ENCODE measurements at places on chromosomes 3 and 15.

DNA sequence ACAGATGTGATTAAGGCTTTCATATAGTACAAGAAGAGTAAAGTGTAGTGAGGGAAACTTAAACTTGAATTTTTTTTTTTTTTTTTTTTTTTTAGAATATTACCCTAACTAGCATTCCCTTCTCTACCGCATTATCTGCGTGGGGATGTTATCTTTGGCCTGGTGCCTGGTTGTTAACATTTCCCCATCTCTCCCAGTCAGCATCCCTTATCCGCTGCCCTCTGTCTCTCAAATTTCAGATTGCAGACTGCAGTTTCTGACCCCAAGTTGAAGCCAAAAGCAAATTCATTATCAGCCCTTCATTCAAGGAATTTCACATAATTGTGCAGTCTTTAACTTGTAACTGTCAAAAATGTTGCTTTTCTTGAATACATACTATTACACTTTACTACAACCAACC lies 353.0 kb downstream of the PLOD2 start:
- no peak for DNase-seq

DNA sequence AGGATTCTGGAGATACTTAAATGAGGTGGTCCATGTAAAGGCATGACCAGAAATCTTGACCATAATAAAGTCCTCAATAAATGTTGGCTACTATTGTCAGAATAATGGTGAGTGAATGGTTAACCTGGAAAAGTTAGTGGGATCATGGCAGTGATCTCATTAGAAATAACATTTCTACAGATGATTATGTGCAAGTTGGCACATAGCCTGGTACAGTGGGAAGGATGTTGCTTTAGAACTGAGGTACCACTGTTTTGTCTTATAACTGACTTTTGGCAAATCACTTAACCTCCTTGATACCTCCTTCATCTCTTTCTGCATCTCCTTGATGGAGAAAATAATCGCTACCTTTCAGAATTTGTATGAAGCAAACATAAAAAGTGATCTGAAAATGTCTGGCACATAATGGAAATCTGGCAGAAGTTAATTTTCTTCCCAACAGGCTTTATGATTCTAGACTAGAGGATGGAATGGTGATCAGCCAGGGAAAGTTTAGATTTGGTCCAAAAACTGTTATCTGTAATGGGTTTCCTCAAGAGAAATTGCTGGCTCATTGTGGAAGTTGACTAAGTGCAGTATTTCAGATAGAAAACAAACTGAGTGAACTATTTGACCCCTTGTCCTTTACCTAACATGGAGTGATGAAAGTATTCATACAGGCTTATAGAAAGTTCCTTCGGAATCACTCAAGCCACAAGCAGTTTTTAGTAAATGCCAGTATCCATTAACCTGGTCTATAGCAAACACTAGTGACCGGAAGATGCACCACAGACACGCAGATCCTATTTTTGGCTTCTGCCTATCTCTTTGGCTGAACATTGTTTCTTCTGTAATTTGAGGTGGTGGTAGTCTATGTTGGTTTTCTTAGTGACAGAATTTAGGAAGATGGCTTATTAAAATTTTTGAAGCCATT lies 449.6 kb upstream of the TGFBR2 start:
- no peak for DNase-seq

DNA sequence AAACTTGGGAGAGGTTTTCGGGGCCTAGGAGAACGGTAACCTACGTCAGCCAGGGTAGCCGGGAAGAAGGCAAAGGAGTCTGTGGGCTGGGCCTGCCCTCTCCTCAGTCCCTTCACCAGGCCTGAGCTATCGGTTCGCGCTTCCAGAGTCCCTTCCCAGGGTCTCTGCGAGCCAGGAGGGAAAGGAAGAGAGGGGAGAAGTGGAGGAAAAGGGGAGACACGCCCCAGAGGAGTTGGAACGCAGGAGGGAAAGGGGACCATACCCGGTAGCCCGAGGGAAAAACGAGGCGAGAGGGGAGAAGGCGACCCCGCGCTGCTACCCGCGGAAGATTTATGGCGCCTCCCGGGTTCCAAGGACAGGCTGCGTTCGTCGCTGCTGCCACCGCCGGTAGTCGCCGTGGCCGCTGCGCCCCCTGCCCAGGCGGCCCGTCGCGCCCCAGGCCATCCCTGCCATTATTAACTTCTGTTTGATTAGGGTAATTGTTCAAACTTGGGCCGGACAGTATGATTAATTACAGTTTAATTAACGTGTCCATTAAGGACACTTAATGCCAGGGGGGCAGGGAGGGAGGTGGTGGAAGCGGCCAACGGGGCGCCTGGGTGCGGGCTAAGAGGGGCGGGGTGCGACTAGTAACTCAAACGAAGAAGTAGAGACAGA lies 3.4 kb upstream of the SKOR1 start:
- no peak for DNase-seq

DNA sequence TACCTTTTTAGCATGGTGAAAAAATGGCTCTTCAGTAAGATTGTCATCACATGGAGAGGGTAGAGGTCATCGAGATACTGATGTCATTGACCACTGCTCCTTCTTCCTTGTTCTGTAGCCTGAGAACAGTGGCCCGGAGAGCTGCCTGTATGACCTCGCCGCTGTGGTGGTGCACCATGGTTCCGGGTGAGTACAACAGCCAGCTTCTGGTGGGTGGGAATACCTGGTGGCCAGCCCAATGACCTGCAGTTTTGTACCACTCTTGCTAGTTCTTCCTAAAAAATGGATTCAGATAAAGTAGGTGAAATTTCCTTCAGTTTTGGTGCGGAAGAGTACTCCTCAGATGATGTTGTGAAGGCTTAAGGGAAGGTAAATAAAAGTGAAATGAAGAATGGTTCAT lies 8.4 kb upstream of the FBXL22 start:
- DNase-seq: no peak

GRCh38 chr3:157443905-157444796 lies 7.5 kb downstream of the PTX3 start:
- no peak for DNase-seq

- no peak for DNase-seq
Measured at GRCh38 chr15:22253676-22254408, 173.5 kb downstream of the OR4M2 start.

DNA sequence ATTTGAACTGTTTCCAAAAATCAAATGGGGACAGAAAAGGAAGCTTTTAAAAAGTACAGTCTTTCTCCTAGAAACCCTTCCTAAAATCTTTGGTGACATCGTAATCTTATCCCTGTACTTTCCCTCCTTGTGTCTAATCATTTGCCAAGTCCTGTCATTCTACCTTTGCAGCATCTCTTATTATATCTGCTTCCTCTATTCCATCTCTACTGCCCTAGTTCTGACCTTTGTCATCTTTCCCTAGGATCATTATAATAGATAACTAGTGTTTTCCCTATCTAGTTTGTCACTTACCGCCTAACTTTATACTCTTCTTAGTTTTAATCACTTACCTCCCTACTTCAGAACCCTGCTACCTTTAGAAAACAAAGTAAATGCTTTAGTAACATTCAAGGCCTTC lies 11.6 kb downstream of the USP8 start:
- DNase-seq: no peak

DNA sequence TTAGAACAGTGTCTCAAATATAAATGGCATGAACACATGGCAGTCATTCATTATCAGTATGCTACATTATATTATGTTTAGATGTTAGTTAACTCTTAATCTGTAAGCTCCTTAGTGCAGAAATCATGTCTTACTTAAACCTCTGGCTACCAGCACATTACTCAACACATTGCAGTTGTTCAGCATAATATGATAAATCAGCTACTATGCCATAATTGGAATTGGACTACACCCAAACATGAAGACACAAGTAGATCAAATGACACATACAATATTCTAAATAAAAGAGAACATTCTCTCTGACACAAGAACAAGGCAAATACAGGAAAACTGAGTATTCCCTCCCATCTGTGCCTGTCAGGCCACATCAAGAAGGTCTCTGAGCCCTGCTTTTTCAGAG lies 116.1 kb downstream of the PCCB start:
- DNase-seq: no peak

DNA sequence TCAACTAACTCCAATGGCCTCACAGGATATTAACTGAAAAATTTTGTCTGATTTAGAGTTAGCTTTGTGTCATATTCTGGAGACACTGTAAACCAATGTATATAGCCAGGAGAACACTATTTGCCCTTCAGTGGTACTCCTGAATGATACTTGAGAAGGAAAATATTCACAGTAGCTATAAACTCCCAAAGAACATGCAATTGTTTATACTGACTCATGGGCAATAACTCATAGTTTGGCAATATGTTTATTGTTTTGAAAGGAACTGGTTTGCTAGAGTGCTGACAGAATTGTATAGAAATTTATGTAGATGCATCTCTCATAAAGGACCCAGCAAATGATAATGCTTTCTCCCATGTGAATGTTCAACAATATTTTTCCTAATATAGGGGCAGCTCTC lies 537.6 kb downstream of the PLOD2 start:
- DNase-seq: no peak

GRCh38 chr3:140355481-140355880 lies 322.4 kb upstream of the TRIM42 start:
- no peak for DNase-seq

- no peak for DNase-seq
Measured at GRCh38 chr3:50015918-50016317, 72.8 kb upstream of the RBM5 start.

DNA sequence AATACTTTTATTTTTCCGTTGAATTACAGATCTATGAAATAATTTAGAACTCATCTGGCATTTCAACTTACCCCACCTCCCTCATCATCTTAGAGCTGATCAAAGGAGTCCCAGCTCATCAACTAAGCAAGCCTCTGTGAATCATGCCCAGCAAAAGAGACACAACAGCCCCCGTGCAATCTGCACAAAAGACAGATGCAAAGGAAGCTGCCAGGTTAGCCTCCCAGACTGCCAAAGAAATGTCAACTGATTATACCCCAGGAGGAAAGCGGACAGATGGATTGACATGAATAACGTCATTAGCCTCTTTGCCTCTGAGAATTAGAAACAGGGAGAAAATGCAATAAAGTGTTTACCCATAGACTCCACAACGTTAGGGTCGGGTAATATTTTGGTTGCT lies 75.0 kb downstream of the GABRB3 start:
- DNase-seq: no peak

DNA sequence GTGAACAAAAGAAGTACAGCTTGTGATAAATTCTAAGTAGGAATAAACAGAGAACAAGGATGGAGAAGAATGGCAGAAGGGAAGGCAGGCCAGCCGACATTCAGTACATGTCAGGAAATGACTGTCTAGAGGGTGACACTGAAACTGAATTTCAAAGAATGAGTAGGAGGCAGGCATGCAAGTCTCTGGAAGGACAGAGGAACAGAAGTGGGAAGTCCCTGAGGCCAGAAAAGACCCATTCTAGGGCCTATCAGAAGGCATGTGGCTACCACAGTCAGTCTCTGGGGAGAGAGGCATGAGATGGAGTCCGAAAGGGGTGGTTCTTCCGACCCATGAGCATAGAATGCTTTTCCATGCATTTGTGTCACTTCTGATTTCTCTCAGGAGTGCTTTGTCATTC lies 243.5 kb upstream of the UBE2E2 start:
- no peak for DNase-seq

- DNase-seq: no peak
Measured at GRCh38 chr15:70526221-70526973, 237.0 kb downstream of the UACA start.

DNA sequence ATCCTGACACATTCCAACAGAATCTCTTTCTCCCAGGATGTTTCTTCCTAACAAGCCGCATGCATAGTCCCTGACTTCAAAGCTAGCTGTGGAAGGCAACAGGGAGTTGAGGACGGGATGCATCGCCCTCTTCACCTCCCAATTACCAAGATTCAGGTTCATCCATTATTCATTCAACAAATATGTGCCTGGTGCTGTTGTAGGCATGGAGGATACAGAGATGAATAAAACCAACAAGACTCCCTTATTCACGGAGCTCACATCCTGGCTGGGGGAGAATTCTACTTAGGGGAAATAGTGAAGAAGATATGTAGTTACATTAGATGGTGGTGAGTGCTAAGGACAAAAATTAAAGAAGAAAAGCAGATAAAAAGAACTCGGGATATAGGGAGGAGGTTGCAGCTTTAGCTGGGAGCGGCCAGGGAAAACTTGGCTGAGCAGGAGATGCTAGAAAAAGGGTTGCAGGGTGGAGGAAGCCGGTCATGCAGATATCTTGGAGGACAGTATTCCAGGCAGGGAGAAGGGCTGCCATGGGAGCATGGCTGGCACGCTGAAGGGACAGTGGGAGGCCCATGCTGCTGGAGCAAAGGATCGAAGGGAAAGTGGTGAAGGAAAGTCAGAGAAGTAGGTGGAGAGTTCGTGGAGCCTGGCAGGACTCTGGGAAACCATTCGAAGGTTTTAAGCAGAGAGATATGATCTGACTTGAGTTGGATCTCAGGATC lies 5.0 kb downstream of the ITGB5 start:
- DNase-seq: no peak

DNA sequence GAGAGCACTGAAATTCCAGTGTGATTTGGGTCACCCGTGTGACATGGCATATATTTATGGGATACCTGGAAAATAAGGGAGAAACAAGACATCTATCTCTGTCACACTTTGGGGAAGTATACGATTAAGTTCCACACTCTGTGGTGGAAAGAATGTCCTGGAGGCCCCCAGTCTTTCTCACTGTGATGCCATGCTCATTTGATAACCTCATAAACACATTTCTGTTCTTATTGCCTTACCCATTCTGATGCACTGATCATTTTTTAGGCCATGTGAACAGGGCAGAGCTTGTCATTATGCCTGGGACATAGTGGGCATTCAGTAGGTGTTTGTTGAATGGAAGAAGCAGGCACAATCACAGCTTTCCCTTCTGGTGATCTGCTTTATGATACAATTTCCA lies 349.4 kb upstream of the TPRG1 start:
- no peak for DNase-seq

DNA sequence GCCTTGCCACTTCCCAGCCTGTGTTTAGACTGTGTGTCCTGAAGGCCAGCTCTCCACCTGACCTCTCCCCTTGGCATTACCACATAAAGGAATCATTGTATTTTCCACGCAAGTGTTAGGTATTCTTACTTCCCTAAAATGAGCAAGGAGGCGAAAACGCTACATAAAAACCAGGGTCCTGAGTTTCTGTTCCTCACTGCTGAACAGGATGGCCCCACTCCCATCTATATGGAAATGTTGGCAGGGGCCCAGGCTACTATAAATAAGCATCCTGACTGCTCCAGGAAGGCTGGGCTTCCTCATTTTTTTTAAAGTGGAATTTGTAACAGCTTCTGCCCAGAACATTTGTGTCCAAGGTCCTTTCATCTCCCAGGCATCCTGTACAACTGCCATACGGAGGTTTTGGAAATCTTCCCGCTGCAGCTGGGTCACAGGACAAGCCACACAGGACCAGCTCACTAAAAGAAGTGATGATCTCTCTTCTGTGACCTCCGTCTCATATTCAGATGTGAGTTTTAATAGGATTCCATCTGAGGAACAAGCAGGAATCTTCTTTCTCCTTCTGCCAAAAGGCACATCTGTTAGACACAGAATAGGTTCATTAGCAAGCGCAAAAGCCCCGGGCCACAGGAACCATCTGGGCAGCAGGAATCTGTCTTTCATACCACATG lies 56.4 kb upstream of the LIMD1 start:
- DNase-seq: peak; percentile 82

- DNase-seq: no peak
Measured at GRCh38 chr3:99970198-99970597, 144.1 kb downstream of the FILIP1L start.
